ENCODE measurements at places on chromosomes 7 and 10.

DNA sequence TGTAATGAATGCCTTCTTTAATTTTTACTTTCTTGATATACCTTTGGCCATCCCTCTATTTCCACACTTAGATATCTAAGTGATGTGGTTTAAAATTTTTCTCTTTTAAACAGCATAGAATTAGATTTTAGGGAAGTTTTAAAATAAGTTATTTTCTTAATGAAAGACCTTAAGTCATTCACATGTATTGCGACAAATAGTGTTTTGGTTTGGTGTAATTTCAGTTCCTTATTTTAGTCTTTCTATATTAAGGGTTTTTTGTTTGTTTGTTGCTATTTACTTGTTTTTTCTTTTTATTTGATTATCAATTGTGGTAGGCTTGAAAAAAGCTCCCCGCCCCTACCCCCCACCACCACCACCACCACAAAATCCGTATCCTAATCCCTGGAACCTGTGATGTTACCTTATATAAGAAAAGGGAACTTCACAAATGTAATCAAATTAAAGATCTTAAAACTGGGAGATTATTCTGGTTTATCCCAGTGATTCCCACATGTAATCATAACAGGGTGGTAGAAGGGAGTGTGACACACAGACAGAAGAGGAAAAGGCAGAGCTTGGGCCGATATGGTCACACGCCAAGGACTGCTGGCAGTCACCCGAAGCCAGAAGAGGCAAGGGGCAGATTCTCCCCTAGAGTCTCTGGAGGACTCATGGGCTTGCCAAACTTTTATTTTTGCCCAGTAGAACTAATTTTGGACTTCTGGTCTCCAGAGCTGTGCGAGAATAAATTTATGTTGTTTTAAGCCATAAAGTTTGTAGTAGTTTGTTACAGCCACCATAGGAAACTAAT lies 149.7 kb downstream of the NPSR1 start:
- DNase-seq: no peak

- DNase-seq: no peak
These were observed 27.3 kb downstream of the CAMK2G start for GRCh38 chr10:73847031-73847430.

DNA sequence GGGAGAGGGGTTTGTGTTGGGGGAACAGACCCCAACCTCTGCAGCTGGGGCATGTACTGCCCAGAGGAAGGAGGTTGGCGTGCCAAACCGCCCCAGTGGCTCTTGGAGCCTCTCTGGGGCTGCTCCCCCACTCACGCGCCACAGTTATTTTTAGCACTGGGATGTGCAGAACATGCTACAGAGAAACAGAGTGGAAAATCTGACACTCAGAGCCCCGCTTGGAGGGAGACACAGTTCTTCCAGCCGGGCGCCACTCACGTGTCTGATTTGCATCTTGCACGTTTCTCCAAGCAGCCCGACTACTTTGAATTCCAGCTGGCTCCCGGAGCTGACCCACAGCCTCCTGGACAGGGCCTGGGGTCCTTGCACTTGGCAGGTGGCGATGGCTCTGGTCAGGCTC lies 182.0 kb downstream of the RPS24 start:
- no peak for DNase-seq

GRCh38 chr7:142345811-142346210 lies 88.0 kb upstream of the PRSS58 start:
- DNase-seq: no peak

DNA sequence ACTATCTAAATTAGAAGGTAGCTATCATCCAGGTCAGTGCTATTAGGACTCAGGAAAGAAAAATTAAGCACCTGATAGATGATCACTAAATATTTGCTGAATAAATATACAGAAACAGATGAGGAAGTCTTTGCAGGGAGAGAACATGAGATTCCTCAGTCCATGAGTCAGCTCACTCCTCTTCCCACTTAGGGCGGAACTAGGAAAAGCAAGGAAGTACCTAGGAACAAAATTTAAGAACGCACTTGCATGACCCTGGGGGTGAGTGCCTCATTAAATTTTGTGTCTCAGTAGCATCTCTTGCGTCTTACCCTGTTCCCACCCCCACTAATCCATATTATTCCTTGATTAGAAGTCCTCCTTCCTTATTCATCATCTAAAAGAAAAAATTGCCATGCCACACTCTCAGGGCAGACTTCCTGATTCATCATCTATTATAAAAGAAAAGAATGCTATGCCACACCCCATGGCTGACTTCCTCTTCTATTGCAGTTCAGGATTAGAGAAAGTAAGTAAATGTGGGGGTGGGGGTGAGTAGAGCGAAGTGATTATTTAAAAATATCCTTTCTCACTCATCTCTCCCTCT lies 208.8 kb downstream of the THSD7A start:
- DNase-seq: no peak

DNA sequence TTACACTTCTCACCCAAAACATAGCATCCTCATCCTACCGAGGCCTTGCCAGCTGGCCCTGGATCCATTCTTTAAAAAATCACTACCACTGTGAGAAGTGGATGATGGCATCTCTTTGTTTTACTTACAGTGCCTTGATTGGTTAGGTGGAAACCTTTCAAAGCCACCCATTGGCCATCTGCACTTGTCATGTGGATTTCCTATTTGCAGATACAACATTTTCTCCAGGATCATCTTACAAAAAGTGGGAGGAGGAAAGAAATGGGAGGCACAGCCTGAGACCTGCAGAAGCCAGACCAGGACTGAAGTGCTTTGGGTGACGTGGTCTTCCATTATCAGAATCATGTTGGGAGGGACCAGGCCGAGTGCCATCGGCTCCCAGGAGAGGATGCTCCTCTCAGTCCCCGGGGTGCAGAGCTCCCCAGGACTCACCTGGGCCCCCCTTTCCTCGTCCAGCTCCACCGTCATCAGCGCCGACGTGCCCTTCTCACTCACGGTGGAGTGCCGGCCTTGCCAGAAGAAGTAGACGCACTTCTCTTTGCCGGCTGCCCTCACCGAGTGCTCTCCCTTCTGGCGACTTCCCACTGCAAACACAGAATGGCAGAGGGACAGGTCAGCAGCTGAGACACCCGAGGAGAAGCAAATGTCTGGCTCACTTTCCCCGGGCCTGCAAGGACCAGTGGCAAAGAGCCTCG lies 161.2 kb downstream of the SVIL start:
- no peak for DNase-seq

GRCh38 chr10:1281405-1281782 lies 225.2 kb downstream of the WDR37 start:
- DNase-seq: no peak

- no peak for DNase-seq
These were observed 45.1 kb upstream of the NPTX2 start for GRCh38 chr7:98571986-98572385.

- no peak for DNase-seq
These were observed 41.8 kb downstream of the STK32C start for GRCh38 chr10:132265890-132266496.

GRCh38 chr7:71264005-71264404 lies 132.1 kb downstream of the GALNT17 start:
- DNase-seq: no peak

DNA sequence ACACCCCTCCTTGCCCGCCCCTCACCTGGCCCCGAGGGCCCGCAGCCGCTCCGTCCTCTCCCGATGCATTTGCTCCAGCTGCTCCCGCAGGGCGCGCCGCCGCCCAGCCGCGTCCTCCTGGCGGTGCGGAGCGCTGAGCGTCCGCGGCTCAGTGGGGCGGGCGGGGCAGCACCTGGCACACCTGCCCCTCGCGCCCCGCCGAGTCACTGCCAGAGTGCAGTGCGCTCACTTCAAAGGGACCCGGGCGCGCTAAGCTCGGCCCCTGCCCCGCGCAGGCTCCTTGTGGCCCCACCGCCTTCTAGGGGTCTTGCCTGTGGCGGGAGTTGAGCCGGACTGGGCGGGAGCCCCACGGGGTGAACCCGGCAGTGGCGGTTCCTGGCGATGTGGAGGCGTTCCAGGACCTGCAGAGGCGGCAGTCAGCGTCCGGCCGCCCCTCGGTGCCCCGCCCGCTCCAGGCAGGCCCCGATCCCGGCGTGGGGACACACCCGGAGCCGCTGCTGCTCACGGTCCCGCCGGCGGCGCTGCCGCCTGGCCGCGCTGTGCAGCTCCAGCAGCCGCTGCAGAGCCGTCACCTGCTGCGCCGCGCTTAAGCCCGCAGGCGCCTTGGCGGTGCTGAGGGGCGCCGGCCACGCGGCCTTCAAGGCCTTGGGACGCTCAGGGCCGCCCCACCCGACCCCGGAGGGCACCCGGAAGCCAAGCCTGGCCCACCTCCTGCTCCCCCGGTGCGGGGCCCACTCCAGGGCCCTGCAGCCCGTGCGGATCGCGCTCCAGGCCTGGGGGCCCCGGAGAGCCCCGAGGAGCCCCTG lies 6.7 kb downstream of the ATP6V1F start:
- peak; percentile 59 for DNase-seq

DNA sequence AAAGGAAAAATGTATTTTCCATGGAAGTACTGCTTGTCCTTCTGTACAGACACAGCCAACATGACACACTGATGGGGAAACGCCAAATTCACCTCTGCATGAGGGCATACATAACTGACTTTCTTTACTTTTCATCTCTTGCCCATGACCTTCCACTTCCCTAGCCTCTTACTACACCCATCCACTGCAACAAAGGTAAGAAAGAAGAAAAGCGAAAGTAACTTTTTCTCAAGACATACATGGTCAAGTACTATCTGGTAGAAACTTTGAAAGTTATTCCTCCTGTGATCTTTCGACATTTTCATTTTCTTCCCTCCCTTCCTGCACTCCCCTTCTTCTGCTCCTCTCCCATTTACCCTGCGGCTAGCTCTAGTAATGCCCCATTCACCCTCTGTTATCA lies 130.8 kb downstream of the USP6NL start:
- no peak for DNase-seq

- no peak for DNase-seq
These were observed 9.8 kb downstream of the VSIR start for GRCh38 chr10:71763352-71764127.

DNA sequence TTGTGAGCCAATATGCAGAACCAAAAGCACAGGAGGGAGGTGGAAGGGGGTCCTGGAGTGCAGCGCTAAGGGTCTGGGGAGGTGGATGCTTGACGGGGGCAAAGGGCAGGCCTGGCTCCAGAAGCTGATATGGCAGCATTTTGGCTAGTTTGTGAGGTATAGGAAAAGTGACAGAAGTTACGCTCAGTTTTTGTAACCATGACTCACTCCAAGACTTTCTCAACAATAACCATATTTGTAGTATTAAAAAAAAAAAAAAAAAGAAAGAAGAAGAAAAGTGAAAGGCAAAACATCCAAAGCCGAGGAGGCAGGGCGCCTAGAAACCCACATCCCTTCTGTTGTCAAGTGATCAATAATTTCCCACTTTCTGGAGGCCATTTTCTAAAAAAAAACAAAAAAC lies 92.3 kb downstream of the RNF216 start:
- DNase-seq: no peak

DNA sequence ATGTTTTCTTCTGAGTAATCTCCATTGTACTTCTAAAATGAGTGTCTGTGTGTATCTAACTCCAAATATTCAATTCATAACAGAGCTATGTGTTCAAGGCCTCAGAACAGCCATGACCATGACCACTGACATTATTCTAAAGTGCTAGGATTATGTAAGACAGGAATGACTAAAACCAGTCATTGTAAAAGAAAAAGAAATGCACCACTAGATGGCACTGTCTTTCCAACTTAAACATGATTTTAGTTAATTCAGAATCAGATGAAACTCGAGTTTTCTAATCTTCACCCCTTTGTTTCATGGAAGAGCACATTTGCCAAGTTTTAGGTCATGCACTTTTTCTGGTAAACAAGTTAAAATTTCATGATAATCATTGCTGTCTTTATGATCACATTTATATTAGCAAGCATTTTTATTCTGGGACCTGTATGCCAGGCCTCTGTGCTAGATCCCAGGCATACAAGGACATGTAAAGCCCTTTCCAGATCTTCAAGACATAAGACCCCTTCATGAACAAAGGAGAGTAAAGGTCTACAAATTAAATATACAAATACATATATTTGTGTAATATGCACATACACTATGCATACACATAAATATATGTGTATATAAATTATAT lies 26.1 kb upstream of the RSU1 start:
- peak; percentile 16 for DNase-seq

- DNase-seq: no peak
These were observed 29.3 kb downstream of the CYTH3 start for GRCh38 chr7:6243168-6243567.

- no peak for DNase-seq
These were observed 55.6 kb upstream of the CAMK2B start for GRCh38 chr7:44380831-44381493.

GRCh38 chr7:138074121-138074520 lies 2.1 kb upstream of the AKR1D1 start:
- no peak for DNase-seq

Data from germinal center (tissue), 1 donor.